ENCODE measurements at places on chromosomes 7 and 10. TPM values are rescaled to one million over a fixed set of nuclear protein-coding genes. Genes with fewer than 3 reads are reported as not detected.

GRCh38 chr10:88557658-88558057 lies 25.5 kb downstream of the RNLS start:
- peak; percentile 50 for DNase-seq

GRCh38 chr7:139570119-139570518 lies 46.6 kb downstream of the CLEC2L start:
- DNase-seq = no peak

DNA sequence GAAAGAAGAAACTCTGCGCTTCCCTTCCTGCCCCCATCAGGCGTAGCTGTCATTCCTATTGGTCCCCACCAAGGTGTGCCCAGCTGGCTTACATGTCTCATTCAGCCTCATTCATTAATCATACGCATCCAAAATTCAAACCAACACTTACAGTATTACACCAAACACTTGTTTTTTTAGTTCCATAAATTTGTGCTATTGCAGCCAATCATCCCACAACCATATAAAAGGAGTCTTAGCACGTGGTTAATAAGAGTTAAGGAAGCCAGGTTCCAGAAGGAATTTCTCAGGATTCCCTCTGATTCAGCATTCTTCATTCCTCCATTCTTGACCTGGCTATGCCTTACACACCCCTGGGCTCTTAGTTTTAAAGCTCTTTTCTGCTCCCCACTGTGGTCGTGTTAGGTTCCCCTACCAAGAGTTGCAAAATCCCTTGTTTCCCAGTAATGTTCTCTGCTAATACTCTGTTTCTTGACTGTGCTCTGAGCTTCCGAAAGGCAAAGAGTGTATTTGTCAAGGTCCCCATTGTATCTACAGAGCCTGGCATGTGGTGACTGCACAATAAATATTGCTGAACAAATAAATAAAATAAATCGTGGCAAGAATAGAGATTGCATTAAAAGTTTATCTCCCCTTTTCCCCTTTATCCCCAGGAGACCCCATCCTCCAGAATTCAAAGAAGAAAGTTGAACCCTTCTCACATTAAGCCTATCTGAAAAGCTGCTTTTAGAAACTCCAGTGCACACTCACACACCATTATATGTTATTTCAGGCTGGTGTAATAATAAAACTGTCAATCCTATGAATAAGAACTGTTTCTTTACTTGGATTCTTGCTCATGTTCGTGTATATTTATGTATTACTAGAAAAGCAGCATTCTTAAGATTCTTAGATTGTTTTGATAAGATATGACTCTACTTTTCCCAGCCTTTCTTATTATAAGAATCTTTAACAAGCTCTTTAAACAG lies 514.4 kb downstream of the INHBA start:
- no peak for DNase-seq

GRCh38 chr7:150756858-150757257 lies 19.6 kb downstream of the GIMAP5 start:
- DNase-seq = peak; percentile 49

DNA sequence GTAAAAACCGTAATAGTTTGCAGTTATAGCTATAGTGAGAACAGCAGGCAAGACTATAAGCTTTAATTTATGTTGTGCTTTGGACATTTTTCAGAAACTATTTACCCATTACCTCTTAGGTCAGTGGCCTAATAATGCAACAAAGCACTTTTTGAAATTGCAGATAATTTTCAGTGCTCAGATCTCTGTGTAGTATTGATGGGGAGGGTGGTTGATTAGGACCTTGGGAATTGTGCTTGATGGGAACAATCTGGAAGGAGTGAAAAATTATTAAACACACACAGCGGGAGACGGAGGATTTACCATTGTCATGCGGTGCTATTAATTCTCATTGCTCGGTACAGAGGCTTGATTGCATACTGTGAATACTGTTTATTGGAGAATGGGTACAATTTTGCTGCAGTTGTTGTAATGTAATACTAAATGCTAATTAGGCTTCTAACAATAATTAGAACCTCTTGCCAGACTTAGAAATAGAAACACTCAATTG lies 304.8 kb downstream of the LRMDA start:
- no peak for DNase-seq

DNA sequence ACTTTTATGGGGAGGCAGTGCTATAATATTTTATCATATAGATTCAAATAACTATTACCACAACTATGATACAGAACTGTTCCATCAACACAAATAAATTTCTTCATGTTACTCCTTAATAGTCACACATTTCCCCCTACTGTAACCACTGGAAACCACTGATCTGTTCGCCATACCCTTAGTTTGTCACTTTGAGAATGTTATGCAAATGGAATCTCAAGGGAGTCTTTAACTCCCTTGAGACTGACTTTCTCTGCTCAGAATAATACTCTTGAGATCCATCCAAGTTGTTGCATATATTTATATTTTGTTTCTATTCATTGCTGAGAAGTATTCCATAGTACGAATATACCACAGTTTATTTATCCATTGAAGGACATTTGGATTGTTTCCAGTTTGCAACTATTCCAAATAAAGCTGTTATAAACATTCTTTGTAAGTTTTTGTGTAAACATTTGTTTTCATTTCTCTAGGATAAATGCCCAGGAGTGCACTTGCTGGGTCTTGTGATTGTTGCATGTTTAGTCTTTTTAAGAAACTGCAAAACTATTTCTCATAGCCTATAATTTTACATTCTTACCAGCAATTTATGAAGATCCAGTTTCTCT lies 19.7 kb upstream of the PON2 start:
- no peak for DNase-seq

DNA sequence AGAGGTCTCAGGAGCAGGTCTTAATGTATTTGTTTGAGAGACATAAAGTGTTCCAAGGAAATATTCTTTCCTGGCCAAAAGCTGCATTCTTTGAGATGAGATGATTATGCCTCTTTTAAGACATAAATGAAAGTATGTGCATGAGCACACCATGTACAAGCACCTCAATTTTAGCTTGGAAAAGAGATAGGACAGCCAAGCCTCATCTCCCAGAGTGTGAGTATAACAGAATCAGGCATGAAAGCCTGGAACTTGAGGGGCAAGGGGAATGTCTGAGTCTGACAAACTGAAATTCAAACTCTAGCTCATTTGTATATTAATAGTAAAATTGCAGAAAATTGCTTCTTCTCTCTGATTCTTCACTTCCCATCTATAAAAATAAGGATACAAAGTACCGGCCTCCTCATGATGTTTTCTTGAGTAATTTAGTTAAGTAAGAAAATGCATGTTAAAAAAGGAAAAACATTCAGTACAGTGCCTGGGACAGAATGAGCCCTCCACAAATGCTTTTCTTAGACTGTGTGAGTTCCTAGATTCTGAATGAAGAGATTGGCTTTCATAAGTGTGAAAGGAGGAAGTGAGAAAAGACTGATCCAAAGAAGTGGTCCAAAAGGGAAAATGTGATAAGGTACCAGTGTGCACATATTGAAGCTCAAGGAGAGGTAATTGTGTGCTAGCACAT lies 1260.9 kb upstream of the SORCS1 start:
- DNase-seq = no peak

DNA sequence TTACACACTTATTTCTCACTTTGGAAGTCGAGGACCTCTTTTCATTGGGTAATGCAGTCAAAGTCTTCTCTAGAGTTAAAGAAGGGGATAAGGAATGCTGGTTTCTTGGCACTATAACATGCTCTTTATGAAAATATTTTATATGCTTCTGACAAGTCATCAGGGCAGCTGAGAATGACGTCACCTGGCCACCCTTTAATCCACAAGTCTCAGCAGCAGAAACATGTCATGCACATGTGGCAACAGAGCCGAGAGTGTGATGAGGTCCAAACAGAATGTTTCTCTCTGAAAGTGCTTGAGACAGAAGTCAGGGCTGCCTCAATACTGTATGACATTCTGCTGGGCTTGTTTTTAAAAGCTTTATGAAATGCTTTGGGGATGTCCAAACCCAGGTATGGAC lies 63.5 kb upstream of the C10orf90 start:
- peak; percentile 37 for DNase-seq

GRCh38 chr10:72385724-72386123 lies 31.0 kb upstream of the DNAJB12 start:
- no peak for DNase-seq

DNA sequence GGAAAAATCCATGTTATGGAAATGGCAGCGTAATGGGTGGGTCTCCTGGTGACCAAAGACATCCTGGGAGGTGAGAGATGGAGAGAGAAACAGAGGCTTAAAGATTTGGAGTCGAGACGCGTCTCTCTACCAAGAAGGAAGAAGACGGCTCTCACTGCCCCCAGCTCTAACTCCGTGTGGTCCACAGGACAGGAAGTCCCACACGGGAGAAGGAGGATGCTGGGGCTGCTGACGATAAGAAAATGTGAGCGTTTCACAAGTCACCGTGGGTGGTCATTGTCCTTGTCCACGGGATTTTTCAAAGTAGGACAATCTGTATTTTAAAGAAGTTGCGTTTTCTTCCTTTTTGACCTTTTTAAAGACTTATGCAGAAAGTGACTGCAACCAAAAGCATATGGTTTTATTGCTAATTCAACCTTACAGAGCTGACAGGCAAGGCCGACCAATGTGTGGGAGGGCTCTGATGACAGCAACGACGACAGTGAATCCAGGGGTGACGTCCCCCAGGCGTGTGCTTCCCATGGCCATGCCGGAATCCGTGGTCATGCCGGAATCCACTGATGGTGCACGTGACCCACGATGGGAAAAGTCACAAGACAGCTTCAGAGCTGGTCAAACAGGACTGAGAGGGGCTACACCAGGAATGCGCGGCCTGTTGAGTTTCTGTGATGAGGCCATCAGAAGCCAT lies 341.2 kb downstream of the PTPRN2 start:
- no peak for DNase-seq

- DNase-seq = no peak
Observed at GRCh38 chr10:69869291-69869961, 67.7 kb downstream of the COL13A1 start.

DNA sequence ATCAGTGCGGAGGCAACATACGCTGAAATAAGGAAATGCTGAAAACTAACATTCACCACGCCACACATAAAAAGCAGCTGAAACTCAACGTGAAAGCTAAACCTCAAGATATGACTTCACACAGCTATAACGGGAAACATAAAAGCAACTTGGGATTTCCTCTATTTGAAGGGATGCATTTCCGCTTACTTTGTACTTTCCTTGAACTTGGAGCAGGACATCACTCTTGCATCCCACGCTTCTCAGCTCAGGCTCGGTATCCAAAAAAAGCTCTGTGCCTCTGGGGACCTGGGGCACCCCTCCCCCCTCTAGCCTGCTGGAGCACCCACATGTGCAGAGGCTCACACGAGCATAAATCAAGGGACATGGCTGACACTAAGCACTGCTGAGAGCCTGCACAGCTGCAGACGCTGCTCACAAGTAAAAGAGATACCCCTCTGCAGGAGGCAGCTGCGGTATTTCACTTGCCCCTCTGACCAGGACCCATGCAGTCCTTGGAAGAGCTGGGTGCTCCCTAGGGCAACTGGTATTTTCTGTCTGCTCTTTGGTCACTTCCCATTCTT lies 34.2 kb downstream of the PARD3 start:
- DNase-seq = peak; percentile 76

- no peak for DNase-seq
Observed at GRCh38 chr10:13787015-13787421, 200.3 kb downstream of the PRPF18 start.

GRCh38 chr10:33914746-33915145 lies 580.3 kb upstream of the NRP1 start:
- DNase-seq = no peak

DNA sequence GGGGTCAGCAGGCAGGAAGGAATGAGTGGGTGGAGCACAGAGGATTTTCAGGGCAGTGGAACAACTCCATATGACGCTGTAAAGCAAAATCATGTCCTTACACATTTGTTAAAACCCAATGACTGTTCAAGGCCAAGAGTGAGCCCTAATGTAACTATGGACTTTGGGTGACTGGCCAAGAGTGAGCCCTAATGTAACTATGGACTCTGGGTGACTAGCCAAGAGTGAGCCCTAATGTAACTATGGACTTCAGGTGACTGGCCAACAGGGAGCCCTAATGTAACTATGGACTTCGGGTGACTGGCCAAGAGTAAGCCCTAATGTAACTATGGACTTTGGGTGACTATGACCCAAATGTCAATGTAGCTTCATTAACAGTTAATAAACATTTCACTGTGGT lies 52.0 kb downstream of the PAXIP1 start:
- no peak for DNase-seq

DNA sequence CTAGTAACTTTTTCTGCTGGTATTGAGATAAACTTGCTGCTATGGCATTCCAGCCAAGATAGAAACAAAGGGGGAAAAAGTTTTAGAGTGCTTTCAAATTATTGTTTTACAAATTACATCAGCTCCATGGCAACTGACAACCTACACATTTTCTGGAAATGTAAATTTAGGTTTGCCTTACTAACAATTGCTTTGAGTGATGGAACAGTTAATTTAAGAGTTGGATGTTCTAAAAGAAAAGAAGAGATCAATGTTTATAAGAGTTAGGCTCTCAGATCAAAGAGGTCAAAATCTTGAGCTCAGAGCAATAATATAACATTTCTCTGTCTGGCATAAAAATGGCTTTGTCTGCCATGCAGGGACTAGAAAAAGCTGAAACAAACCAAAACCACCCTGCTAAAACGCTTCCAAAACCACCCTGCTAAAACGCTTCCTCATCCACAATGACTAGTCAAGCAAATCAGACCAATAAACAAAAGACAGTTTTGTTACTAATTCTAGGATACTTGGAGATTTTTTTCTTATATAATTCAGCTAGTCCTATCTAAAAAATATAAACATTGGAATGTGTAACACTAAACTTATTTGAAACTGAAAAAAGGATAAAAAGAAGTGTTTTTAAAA lies 32.3 kb downstream of the ORC5 start:
- DNase-seq = no peak

- no peak for DNase-seq
Observed at GRCh38 chr7:25777969-25778708, 373.9 kb upstream of the NFE2L3 start.

DNA sequence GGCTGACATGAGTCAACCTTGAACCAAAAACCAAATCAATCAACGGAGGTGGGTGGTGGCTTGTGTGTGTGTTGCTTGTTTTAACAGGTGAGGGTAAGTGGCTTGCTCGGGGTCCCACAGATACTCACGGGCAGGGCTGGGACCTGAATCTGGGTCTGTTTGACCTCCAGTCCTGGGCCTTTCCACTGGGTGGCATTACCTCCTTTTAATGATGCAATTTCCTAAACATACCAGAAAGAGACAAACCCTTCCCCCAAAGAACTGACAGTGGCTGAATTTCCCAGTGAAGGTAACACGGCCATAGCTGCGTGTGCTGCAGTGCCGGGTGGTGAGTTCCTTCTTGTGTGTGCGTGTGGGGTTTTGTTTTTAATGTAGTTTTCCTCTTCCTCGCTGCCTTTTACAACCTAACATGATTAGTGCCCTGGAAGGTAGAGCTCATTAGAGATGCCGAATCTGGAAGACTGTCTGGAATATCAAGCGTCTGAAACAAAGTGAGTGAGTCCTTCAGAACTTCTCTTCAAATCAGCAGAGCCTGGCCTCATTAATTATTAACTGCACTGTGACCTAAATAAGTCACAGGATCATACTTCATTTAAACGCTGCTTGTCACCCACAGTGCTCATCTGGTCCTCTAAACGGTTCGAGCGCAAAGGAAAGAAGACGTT lies 166.1 kb upstream of the TCERG1L start:
- no peak for DNase-seq

The EFCAB10 gene
- total RNA-seq = not detected

The ANXA8 gene
- total RNA-seq = 0.32 TPM

The UTF1 gene
- not detected for total RNA-seq

The CFAP58 gene
- total RNA-seq = 1.9 TPM

The MICALL2 gene
- total RNA-seq = 19.5 TPM

The VSTM4 gene
- total RNA-seq = 2.3 TPM

The ASB15 gene
- total RNA-seq = not detected

Measured in cardiac muscle cell (in vitro differentiated cells and primary cell).